Stimulated activated CD4-positive, alpha-beta T cell treated with anti-CD3 and anti-CD28 coated beads, Interleukin-15, amount 100 ng/mL, for 1 hour (primary cell): ENCODE measurements at places on chromosomes 13 and 19.

DNA sequence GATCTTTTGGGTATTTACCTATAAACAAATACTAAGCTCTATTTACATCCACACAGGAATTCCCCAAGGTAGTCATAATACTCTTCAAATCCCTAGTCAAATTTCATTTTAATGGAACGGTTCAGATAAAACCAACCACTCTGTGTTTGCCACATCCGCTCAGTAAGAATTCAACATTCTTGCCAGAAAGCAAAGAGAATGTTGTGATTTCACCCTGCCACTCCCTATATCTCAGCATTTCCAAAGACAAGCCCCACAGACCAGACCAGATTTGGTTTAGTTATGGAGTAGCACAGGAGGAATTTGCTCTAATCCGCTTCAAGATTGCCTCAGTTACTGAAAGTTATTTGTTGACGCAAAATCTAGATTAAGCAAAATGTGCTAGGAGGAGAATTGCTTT is 105.6 kb upstream of the SERP2 start:
- DNase-seq: no peak

DNA sequence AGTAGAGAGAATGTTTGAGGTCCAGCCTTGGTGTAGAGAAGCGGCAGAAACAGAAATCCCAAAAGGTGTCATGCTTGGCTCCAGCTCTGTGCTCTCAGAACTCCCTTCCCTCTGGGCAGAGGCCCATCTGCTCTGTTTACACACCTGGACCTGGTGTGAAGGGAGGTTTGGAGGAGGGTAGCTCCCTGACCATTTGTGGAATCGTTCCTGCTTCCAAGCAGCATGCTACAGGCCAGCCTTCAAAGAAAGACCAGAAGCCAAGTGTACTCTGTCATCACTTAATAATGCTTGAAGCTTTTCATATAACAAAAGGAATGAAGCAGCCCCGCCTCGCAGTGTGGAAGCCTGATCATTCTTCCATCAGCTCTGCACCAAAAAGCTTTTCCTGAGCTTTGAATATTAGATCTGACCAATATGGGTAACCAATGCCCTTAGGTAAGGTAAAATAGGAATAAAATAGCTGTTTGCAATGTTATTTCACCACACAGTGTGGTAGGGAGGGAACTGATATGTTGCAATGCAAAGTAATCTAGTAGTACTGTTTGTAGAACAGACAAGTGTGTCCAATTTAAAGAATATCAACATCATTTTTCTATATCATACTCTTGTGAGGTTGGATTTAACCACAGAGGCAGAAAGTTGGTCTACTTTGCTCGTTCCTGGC is 63.3 kb downstream of the ZIC5 start:
- DNase-seq: no peak

DNA sequence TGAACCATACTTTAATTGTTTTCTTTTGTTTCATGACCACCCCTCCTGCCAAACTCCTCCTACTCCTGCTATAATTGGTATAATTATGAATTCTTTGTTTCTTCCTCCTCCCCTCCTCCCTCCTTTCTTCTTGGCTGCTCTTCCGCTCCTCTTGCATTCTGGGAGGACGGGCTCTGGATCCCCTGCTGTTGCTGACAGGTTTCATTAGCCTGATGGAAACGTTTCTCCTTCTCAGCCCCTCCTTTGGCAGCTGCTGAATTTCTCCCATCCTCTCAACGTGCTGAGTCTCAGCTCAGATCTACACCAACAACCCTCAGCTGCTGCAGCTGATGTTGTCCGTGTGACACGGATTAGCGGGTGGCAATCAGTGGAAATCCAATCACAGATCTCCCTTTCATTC is 97.1 kb upstream of the UBAC2 start:
- no peak for DNase-seq

DNA sequence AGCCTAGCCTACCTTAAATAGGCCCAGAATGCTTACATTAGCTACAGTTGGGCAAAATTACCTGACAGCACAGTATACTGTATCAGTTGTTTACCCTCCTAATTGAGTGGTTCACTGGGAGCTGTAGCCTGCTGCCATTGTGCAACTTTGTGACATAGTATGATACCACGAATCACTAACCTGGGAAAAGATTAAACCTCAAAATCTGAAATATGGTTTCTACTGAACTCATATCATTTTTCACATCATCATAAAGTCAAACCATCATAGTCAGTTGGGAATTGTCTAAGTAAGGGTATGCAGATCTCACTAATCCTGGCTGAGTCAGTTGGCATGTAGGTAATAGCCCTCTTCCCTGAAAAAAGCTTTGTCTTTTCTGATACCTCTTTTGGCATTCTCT is 9.2 kb downstream of the PAN3 start:
- DNase-seq: no peak

DNA sequence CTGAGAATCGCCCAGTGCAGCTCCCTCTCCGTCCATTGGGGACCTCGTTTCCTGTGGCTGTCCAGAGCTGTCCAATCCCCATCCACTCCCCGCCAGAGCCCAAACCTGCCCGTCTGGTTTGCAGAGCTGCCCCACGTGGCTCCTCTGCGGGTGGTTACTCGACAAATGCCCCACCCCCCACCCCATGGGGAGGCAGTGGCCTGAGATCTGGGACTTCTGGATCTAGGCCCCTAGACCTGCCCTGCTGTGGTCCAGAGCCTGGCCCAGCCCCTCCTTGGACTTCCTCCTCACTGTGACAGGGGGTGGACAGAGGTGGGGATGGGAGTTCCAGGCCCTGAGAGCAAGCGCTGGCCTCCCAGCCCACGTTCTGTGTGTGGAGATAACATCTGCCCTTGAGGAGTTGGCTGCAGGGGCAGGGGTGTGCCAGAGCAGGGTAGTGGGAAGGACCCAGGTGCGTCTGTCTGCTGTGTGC is 29.1 kb downstream of the PAK4 start:
- DNase-seq: no peak

- DNase-seq: no peak
Observed at GRCh38 chr19:12346896-12347295, 13.5 kb upstream of the ZNF563 start.

- DNase-seq: no peak
Observed at GRCh38 chr19:55766466-55766865, 2.5 kb upstream of the RFPL4AL1 start.

GRCh38 chr13:102395174-102395573 is 6.7 kb downstream of the FGF14 start:
- DNase-seq: no peak

DNA sequence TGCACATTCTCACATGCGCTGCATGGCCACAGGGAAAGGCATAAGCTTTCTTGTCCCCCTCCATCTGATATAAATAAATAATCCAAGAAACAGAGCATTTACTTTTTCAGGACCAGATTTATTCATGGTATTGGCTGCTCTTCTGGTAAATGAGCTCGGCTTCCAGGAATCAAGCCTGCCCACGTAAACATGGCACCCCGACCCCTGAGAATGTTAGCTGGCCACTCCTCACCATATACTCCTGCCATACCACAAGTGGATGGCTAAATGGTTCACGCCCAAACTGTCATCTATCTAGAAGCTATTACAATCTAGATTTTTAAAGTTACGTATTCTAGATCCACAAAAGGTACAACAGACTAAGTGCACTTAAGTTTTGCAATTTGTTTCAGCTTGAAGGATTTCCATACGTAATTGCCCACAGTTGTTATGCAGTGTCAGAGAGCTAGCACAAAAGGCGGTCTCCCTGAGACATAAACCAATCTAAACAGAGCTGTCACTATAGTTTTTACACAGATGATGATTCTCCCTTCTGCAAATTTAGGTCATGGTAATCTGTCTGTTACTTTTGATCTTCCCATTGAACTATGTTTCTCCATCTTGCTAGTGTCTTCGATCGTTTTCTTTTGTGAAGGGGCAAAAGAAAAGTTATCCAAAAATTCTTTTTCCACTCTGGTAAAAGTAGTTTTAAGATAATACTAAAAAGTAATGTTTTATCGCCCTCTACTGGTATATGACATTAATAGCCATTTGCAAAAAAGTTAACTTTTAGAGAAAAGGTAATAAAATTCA is 16.2 kb upstream of the FOXO1 start:
- no peak for DNase-seq

- DNase-seq: no peak
Observed at GRCh38 chr19:16315825-16316505, 8.7 kb upstream of the KLF2 start.

- no peak for DNase-seq
Observed at GRCh38 chr13:99959540-99960230, 11.9 kb downstream of the ZIC5 start.

DNA sequence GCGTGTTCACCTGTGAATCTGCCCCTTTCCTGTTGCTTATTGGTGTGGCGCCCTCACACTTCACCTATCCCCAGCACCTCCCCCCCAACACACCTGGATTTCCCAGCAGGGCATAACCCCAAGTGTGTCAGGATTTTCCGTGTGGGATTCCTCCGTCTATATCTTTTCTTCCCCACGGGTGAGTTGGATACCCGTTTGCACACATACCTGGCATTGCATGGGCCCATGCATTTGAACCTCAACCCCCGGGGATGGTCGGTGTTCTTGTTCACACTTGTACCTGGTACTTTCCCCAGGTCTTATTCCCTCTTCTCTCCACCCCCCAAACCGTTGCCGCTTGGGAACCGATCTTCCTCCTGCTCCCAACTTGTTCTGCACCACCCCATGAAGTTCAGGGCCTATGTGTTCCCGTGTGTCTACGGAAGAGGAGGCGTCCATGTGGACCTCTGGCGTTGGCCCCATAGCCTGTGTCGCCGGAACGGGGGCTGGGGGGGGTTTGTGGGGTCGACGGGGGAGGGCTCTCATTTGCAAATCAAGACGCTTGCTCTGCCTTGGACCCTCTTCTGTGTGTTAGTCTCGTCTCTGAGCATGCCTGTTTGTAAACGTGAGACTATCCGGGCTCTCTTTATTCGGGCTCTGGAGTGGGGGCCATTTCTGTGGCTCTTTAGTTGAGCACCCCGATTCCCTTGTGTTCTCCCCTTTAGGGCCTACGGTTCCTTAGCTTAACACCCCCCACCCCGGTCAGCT is 1.7 kb downstream of the PRR12 start:
- DNase-seq: no peak
